Smooth muscle cell of trachea (primary cell): ENCODE measurements at places on chromosomes 7 and 10. TPM values are rescaled to one million over a fixed set of nuclear protein-coding genes. Genes with fewer than 3 reads are reported as not detected.

Gene AGR3
- not detected in 2 replicates for total RNA-seq

Gene CTAGE4
- 1.3 and 2.0 TPM in 2 replicates for total RNA-seq

Gene CEP55
- 3.8 and 57.2 TPM in 2 replicates for total RNA-seq

Gene ASCC1
- total RNA-seq, result 38.3 and 44.8 TPM in 2 replicates

Gene OPN1SW
- not detected in 2 replicates for total RNA-seq

Gene ZNF722
- total RNA-seq, result not detected in 2 replicates

Gene TRPV6
- total RNA-seq, result not detected in 2 replicates

Gene STRIP2
- total RNA-seq, result 5.1 and 8.3 TPM in 2 replicates

Gene SP4
- total RNA-seq, result 4.5 and 4.8 TPM in 2 replicates

Gene H2BK1
- total RNA-seq, result not detected in 2 replicates

Gene ZNF37A
- total RNA-seq, result 12.8 and 15.5 TPM in 2 replicates

Gene RARRES2
- 0.73 and 20.7 TPM in 2 replicates for total RNA-seq

Gene PKD2L1
- total RNA-seq, result not detected in 2 replicates

Gene IDI2
- not detected in 2 replicates for total RNA-seq

Gene FAS
- total RNA-seq, result 80.9 and 85.7 TPM in 2 replicates

Gene PPP1R17
- total RNA-seq, result not detected in 2 replicates

Gene CYP2C19
- not detected in 2 replicates for total RNA-seq

Gene HABP2
- total RNA-seq, result not detected in 2 replicates

Gene FAM171A1
- total RNA-seq, result 14.0 and 22.7 TPM in 2 replicates

Gene OR2A1
- under 0.01 and 0.15 TPM in 2 replicates for total RNA-seq
